Hepatocyte (in vitro differentiated cells): ENCODE measurements at places on chromosomes 1 and 21. TPM values are rescaled to one million over a fixed set of nuclear protein-coding genes. Genes with fewer than 3 reads are reported as not detected.

The PRKAA2 gene
- 7.7 and 7.8 TPM in 2 replicates for total RNA-seq

DNA sequence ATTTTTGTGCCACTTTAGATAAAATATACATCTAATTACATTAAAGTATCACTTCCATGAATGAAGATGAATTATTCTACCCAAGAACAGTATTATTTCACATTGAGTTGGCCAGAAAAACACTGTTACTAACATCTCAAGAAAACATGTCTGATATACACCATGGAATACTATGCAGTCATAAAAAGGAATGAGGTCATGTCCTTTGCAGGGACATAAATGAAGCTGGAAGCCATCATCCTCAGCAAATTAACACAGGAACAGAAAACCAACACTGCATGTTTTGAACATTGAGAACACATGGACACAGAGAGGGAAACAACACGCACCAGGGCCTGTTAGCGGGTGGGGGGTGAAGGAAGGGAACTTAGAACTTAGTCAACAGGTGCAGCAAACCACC, 69.0 kb downstream of the TESK2 start:
- no peak for DNase-seq

DNA sequence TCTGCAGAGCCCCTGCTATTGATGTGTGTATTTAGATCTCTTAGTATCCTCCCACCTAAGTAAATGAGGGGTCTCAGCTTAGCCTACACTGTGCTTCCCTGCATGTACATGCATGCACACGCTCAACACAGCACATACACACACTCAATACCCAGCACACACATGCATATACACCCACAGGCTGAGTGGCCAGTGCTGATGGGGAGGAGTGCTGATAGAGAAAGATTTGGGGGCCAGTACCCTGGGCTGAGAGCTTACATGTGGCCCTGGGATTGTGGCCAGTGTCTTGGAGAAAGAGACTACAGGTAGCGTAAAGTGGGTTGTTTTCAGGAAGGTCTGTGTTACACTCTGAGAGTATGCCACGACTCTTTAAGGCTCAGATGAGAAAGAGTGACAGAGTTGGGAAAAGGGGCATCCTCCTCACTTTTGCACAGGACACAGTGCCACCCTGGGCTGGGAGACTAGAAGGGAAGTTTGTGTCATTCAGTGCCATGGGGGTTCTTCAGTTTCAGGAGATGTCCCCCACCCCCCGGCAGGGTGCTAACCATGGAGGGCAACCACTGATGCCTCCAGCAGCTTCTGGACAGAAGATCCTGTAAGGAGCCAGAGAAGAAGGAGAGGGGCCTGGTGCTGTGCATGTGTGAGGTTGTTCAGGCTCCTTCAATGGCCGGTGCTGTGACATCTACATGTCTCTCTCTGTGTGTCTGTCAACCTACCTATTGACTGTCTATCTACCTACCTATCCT, 166.8 kb downstream of the RHOU start:
- no peak for DNase-seq

The TSTD1 gene
- 30.8 and 36.3 TPM in 2 replicates for total RNA-seq

DNA sequence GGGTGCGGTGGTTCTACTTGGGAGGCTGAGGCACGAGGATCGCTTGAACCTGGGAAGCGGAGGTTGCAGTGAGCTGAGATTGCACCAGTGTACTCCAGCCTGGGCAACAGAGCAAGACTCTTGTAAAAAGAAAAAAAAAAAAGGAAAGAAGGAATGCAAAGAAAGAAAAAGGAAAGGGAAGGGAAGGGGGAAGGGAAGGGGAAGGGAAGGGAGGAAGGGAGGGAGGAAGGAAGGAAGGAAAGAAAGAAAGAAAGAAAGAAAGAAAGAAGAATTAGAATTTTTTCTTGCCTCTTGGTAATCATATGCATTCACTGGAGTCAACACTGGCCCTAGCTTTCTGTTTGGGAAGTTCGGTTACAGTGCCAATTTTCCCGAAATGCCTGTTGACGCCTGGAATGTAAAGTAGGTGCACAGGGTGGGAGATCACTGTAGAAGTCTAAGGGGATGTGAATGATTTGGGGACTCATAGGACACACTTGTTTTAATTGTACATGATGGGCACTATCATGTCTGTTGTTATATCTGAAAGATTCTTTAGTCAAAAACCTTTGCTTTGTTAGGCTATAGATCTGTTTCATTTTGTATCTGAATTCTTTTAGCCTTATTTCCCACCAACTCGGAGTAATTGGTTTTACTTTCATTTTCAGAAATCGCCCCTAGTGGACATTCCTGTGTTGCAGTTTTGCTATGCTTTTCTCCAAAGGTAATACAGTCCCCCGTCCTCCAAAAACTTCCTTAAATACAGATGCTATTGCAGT, 59.8 kb upstream of the MORC3 start:
- peak; percentile 77 for DNase-seq

DNA sequence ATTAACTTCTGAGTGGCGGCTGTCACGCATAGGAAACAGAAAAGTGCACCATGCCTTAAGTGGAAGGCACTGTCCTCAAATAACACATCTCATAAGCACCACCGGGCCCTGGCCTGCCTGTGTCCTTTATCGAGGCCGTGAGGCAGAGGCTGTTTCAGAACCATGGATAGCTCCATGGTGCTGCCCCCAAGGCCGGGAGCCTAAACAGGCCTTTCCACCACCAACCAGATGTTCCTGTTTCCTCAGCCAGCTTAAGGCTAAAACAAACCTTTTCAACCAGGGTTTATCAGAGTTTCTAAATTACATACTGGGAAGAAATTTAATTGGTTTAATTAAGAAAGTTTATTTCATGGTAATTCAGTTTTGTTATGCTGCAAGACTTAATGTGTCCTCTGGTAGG, 114.4 kb downstream of the DMRTA2 start:
- peak; percentile 65 for DNase-seq

DNA sequence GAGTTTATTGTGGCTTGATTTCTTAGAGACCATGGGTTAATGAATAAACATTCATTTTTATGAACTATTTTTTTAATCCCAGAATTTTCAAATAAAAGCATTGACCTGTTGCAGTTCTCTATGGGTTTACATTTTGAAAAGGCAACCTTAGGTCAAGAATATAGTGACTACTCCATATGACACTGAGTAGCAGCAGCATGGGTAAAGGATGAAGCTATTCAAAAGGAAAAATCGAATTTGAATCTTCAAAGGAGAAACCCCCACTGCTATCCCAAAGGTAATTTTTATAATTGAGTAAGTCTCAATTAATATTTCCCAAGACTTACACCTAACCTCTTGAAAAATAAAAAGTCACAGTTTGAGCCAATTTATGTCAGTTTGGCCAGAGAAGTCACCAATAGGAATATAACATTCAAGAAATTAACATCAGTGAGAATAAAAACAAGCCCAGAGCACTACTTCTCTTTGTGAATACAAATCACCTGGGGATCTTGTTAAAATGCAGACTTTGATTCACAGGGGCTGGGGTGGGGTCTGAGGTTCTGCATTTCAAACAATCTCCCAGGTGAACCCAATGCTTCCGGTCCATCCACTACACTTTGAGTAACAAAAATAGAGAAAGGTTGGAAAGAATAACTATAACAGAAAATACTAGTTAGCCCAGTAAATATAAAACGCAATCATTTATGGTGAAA, 39.8 kb downstream of the USP1 start:
- DNase-seq: no peak

DNA sequence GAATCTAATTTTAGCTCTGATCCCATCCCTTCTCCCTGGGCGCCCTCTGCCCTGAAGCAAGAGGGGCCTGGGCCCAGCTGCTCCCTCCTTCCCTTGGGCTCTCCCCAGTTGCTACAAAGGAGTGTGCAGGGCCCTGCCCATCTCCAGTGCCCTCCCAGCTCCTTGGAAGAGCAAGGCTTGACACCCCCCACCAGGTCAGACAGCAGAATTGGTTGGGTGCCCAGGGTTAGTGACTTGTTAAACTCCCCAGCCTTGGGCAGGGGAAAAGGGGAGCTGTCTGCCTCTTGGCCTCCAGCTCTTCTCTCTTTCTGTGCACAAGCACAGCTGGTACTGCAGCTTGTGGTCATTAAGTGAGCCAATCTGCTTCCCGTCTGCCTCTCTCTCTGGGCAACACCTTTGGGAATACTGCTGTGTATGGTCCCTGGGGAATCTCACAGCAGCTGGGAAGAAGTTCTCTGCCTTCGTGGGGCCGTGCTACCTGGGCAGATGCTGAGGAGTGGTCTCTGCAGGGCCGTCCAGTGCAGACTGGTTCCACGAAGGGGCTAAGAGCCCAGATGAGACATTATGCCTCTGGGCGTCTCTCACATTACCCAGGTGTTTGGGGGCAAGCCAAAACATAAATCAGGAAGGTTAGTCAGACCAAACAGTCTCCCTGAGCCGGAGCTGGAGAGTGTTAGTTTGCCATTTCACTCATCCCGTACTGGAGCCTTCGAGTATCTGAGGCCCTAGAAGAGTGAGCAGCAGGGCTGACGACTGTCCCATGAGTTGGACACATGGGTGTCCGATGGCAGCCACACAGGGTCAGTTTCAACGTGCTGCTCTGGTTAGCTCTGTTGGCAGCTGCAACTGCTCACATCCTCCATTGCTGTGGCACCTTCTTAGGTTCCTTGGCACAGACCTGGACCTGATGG, 37.3 kb downstream of the TMEM53 start:
- DNase-seq: no peak

The E2F2 gene
- total RNA-seq: 0.76 and 1.2 TPM in 2 replicates

GRCh38 chr1:194280463-194280862, 1094.0 kb upstream of the B3GALT2 start:
- DNase-seq: no peak

The PCP4L1 gene
- 1.4 and 2.6 TPM in 2 replicates for total RNA-seq

The SH2D2A gene
- total RNA-seq: 0.60 and 2.6 TPM in 2 replicates

The PPIH gene
- total RNA-seq: 35.6 and 36.4 TPM in 2 replicates

The BSND gene
- 0.23 TPM in 1 of 2 replicates, not detected in the other for total RNA-seq

The NPR1 gene
- 2.5 and 2.8 TPM in 2 replicates for total RNA-seq

The LCE1E gene
- total RNA-seq: not detected in 2 replicates

The SPRR1A gene
- not detected in 2 replicates for total RNA-seq

DNA sequence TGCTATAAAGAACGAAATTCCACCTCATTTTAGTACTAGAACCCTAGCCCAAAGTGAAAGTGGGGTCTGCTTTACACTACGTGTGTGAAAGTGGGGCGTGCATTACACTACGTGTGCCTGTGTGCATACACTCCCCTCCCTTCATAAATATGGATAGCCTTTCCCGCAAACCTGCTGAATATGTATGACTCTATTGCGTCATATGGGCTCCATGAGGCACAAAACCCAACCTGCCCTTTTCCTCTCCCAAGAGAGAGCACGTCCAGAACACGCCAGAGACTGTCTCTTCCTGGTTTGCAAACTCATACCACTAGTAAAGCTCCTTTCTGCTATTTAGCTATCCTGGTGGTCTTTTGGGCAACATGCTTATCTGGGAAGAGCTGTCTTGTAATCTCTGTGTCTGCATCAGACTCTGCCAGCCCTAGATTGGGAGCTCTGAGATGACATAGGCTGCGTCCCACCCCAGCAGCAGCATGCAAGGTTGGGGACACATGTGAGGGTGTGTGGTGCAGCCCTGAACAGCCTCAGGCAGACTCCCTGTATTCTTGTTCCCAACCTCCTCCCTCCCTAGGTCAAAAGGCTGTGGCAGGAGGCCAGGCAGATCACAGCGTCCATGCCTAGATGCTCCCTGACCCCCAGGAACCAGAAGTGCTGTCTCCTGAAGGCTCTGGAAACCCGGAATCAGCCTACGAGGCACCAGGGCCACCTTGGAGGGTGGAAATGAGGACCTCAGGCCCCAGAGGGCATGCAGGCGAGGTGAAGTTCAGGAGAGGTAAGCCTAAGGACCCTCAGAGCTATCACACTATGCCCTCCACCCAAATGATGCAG, 12.3 kb upstream of the PADI1 start:
- DNase-seq: no peak

- DNase-seq: no peak
These were observed 434.5 kb downstream of the KIF26B start for GRCh38 chr1:245589316-245589715.

GRCh38 chr1:199174336-199174735, 535.5 kb downstream of the PTPRC start:
- no peak for DNase-seq

GRCh38 chr1:71156590-71156989, 75.8 kb upstream of the ZRANB2 start:
- DNase-seq: no peak

GRCh38 chr1:242427519-242427918, 97.0 kb downstream of the PLD5 start:
- no peak for DNase-seq

DNA sequence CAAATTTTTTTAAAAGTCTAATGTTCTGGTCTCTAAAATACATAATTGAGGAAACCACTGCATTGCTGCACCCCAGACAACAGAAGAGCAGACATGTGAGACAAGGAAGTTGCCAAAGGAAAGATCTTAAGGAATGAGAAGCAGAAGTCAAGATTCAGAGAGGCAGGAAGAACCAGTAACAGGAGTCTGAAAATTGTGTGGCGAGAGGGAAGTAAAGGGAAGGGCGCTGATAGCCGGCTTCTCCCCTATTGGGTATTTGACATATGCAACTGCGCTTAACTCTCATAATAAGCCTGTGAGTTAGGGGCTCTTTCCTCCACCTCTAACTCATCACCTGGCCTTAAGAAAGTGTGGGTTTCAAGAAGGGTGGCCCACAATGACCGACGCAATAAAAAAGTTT, 21.9 kb upstream of the KIF14 start:
- no peak for DNase-seq

DNA sequence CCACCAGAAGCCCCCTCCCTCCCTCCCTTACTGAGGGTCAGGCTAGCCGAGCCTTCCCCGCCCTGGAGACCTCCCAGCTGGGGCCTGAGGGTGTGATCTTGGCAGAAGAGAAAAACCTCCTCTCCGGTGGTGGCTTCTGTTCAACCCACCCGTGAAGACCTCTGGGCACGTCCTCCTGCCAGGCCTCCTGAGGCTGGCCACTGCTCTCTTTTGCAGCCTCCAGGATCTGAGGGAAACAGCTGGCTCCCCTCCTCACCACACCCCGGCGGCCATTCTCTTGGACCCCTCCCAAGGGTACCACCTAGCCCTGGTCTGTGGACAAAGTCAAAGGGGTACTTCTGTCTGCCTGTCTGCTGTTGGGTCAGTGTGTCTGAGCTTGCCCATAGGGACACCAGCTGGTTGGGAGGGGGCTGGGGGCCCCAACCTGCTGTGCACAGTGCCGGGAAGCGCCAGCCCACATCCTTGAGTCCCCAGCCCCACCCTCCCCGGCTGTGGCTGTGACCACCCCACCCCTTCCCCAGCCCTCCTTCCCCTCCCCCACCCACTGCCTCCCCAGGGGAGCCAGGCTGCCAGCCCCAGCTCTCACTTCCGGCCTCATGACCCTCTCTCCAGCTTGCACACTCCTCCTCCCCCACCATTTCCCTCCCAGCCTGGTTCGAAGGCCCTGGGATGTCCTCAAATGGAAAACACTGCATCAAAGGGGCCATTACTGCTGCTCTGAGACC, 48.1 kb downstream of the AHDC1 start:
- peak; percentile 56 for DNase-seq

The BRINP3 gene
- 37.9 and 47.0 TPM in 2 replicates for total RNA-seq
